ENCODE measurements at places on chromosomes 12 and 14.

GRCh38 chr12:22578328-22578727 lies 34.0 kb upstream of the C2CD5 start:
- no peak for DNase-seq

- no peak for DNase-seq
These were observed 1282.2 kb downstream of the AACS start for GRCh38 chr12:126347421-126347820.

DNA sequence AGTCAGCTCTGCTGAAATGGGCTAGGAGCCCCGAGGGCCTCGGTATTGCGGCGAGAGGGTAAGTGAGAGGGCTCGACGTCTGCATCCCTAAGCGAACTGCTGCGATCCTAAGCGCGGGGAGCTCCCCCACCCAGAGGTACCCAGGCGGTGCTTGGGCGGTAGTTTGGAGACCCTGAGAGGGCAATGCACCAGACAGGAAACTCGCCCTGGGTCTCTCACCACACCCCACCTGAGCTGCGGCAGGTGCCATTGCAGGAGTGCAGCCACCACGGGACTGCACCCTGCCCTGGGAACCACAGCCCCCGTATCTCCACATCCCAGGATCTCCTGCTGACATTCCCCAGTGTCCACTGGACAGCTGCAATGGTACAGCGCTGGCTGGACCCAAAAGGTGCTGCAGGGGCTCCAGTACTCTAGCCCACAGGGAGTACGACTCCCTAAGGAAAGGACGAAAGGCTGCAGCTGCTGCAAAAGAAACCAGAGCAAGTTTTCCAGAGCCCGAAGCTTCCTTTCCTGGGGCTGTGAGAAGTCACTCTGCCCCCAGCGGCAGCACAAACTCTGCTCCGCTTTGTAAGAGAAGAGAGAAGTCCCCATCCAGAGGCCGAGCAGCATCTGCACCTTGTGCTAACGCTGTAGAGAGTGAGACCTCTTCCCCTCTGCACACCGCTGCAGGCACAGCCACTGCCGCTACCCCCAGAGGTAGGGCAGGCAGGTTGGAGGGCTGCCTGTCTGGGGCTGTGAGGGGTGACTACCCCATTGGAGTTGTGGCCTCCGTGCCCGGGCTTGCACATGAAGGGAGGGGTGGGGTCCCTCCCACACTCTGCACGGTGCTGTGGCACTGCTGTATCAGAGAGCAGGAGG lies 31.1 kb upstream of the MON2 start:
- peak; percentile 51 for DNase-seq

- DNase-seq = no peak
These were observed 103.2 kb upstream of the ESRRB start for GRCh38 chr14:76272774-76273173.

DNA sequence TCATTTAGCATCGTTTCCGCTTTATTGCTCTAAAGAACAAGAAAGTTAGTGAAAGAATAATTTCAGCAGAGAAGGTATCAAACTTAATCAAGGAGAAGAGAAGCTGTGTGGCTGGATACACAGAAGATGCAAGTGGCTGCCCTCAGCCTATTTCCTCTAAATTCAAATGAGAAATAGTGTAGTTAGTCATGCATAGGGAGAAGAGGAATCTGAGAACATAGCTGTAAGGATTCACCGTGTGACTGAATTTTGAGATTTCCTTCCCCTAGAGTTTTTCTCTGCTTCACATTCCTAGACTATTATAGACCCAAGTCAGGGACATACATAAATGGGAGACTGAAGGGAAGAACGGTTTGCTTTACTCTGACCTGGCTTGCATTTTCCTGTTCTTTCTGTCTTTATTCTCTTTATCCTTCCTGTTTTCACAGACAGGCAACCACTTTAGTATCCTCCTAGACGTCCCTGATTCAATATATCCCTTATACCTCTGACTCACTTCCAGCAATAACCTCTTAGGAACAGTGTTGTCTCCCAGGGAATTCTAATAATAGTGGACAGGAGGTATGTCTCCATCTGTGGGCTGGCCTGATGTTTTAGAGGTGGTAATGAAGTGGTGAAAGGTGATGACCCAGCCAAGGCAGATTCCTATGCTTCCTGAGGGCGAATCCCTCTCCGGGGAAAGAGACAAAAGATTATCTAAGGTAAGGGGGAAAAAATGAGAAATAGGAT lies 7.0 kb downstream of the RNASE10 start:
- no peak for DNase-seq

- no peak for DNase-seq
These were observed 39.6 kb downstream of the BRMS1L start for GRCh38 chr14:35865611-35866324.

DNA sequence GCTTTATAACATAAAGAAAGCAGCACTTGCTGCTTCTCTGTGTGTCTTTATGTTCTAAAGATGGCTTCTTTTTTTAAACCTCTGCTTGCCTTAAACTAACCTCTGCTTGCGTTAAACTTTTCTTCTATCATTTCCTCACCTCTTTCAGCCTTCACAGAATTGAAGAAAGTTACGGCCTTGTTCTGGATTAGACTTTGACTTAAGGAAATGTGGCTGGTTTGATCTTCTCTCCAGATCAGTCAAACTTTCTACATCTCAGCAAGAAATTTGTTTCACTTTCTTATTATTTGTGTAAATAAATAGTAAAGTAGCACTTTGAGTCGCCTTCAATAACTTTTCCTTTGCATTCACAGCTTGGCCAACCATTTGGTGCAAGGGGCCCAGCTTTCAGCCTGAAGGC lies 64.2 kb downstream of the CMAS start:
- DNase-seq = no peak

- DNase-seq = peak; percentile 75
These were observed 894 bp downstream of the KRT8 start for GRCh38 chr12:52903855-52904508.

GRCh38 chr14:80426683-80427082 lies 215.4 kb upstream of the DIO2 start:
- DNase-seq = no peak

All from NCI-H2171 treated with DMSO at 0.1 percent for 48 hours (cell line).